ENCODE measurements at places on chromosomes 12 and 14. TPM values are rescaled to one million over a fixed set of nuclear protein-coding genes. Genes with fewer than 3 reads are reported as not detected.
A peak's percentile ranks its signal among the peaks of the same experiment; 100 is the strongest.

DNA sequence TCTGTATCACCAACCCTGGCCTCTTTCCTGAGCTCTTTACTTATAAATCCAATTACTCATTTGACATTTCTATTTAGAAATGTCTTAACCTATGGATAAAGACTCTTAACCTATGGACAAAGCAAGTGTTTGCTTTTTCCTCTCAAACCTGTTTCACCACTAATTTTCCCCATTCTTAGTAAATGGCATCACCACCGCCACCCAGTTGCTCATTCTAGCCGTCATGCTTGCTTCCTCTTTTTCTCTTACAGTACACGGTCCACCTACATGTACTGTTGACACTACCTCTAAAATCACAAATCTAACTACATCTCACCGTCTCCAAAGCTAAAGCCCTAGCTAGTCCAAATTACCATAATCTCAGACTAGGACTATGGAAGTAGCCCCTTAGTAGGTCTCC, 60.0 kb downstream of the CAPS2 start:
- peak; percentile 82 for DNase-seq

- no peak for DNase-seq
Measured at GRCh38 chr14:101151927-101152305, 248.4 kb upstream of the RTL1 start.

- no peak for DNase-seq
Measured at GRCh38 chr14:98028162-98028561, 1231.0 kb downstream of the VRK1 start.

Gene IKZF4
- total RNA-seq = 1.0 TPM

GRCh38 chr14:88831284-88831683, 6.8 kb downstream of the TTC8 start:
- DNase-seq = peak; percentile 83
